ENCODE measurements at places on chromosomes 4 and X.

DNA sequence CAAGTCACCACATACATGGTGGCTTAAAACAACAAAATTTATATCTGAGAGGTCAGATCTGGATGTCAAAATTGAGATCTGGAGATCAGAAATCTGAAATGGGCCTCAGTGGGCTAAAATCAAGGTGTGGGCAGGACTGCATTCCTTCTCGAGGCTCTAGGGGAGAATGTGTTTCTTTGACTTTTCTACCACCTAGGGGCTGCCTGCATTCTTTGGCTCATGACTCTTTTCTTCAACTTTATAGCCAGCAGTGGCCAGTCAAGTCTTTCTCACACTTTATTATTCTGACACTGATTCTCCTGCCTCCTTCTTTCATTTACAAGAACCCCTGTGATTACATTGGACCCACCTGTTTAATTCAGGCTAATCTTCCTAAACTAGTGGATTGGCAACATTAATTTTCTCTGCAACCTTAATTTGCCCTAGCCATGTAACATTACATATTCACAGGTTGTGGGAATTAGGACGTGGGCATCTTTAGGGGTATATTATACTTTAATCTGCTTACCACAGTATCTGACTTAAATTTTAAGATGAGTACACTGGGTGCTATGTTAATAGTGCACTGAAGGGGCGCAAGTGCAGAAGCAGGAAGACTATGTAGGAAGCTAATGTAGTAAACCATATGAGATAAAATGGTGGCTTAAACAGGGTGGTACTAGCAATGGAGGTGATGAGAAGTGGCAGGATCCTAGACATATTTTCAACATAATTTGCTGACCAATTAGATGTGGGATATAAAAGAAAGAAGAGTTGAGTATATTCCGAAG, 188.0 kb downstream of the SLC4A4 start:
- DNase-seq: no peak

DNA sequence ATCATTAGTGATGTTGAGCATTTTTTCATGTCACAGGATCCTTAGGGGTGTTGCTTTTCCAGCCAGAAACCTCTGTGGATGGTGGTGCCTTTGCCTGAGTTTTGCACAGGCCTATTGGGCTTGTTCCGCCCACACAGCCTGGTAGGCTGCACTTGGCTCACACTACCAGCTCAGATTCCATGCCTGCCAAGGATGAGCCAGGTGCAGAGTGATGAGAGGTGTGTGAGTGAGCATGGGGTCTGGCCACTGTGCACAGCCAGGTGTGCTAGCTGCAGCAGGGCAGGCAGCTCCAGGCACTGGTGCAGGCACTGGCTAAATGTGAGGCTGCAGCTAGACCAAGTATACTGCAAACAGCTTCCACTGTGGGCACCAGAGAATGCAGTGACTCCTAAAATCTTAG, 341.6 kb downstream of the FSTL5 start:
- DNase-seq: no peak

DNA sequence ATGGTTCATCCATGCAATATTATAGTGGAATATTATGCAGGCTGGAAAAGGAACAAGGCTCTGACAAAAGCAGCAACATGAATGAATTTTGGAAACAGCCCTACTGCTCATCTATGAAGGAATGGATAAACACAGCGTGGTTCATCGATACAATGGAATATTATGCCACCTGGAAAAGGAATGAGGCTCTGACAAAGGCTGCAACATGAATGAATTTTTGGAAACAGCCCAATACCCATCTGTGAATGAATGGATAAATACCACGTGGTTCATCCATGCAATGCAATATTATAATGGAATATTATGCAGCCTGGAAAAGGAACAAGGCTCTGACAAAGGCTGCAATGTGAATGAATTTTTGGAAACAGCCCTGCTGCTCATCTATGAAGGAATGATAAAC, 160.4 kb downstream of the CRLF2 start:
- no peak for DNase-seq

- no peak for DNase-seq
Measured at GRCh38 chr4:157837071-157837703, 335.6 kb downstream of the GASK1B start.

GRCh38 chr4:155966731-155967395, 13.2 kb upstream of the CTSO start:
- no peak for DNase-seq

GRCh38 chrX:134431894-134432293, 28.1 kb upstream of the HPRT1 start:
- no peak for DNase-seq

- no peak for DNase-seq
Measured at GRCh38 chr4:111362941-111363361, 740.1 kb upstream of the PITX2 start.

GRCh38 chr4:124450851-124451250, 261.7 kb downstream of the ANKRD50 start:
- no peak for DNase-seq

GRCh38 chrX:153688911-153689590, 1.3 kb downstream of the SLC6A8 start:
- DNase-seq: no peak

- DNase-seq: no peak
Measured at GRCh38 chrX:24760363-24761000, 66.8 kb downstream of the POLA1 start.

DNA sequence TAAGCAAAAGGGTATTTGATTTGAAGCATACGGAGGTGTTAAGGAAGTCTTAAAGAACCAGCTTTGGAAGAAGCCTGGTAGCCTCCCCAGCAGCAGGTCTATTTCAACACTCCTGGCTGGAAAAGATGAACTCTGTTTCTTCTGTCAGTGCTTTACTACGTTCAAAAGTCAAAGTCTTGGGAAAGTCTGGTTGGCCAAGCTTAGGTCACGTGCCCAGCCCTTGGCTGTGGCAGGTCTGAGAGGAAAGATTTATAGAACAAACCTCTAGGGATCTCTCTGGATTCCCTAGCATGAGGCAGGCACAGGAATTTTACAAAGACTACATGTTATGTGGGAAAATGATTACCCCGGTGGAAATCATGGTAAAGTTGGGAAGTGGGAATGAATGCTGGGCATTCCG, 8.6 kb upstream of the ARHGAP10 start:
- no peak for DNase-seq

- no peak for DNase-seq
Measured at GRCh38 chr4:10197952-10198351, 81.4 kb upstream of the WDR1 start.

DNA sequence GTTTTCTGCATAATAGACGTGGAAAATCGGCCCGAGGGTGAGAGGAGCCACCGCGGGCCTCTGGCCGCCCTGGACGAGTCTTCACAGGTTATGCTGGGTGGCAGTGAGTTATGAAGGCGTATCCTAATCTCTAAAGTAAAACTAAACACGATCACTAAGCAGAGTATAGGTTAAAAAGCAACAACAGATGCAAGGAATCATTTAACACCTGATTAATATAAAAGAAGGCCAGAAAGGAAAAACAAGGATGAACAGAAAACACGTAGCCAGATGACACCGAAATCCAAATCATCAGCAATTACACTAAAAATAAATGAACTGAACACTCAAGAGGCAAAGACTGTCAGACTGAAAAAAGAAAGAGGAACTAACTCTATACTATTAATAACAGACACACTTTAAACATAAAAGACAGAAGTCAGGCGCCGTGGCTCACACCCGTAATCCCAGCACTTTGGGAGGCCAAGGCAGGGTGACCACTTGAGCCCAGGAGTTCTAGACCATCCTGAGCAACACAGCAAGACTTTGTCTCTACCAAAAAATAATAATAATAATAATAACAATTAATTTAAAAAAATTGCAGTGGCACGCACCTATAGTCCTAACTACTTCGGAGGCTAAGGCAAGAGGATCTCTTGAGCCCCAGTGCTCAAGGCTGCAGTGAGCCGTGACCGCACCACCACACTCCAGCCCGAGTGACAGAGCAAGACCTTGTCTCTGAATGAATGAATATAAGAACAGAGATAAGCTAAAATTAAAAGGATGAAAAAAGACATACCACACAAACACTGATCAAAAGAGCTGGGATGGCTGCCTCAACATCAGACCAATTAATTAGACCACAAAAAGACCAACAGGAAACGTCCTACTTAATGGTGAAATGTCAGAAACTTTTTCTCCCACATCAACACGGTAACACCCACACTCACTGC, 30.0 kb downstream of the CTBP1 start:
- peak; percentile 3 for DNase-seq

GRCh38 chrX:9825966-9826365, 39.7 kb downstream of the SHROOM2 start:
- DNase-seq: no peak

DNA sequence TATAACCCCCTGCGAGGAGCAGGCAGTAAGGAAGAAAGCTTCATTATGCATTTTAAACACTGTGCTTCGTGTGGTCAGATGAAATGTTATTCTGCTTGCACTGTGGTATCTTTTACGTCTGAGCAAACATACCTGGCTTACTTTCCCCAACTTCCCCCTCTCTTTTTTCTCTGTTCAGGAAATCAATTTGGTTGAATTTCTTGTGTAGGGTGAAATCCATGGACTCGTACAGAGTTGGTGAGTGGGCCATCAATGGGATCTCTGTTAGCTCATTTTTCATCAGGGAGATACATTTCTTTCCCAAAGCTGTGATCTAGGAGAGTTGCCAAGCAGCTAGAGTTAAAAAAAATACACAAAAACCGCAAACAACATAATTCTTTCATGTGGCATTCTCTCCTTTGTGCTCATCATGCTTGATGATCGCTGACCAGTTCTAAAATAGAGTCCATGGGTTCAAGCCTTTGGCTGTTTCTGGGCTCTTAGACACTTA, 98.5 kb downstream of the FRAS1 start:
- DNase-seq: no peak

- DNase-seq: no peak
Measured at GRCh38 chr4:634599-634985, 9.2 kb downstream of the PDE6B start.

- DNase-seq: no peak
Measured at GRCh38 chr4:107996949-107997788, 7.5 kb downstream of the HADH start.

DNA sequence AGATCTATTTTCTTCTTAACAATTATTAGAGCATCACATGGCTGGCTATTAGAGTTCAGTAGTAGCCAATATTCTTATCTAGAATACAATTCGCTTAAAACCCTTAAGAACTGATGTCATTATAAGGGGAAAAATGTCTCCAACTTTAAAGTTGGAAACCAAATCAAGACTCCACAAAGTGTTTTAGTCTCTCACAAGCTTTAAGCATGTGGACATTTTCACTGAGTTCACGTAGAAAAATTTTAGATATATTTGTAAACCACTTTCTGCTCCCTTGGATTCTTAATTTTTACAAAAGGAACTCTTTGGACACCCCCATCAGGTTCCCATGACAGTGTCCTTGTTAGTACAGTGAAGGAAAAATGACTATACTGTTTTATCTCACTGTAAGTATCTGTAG, 123.9 kb upstream of the NAP1L5 start:
- no peak for DNase-seq

DNA sequence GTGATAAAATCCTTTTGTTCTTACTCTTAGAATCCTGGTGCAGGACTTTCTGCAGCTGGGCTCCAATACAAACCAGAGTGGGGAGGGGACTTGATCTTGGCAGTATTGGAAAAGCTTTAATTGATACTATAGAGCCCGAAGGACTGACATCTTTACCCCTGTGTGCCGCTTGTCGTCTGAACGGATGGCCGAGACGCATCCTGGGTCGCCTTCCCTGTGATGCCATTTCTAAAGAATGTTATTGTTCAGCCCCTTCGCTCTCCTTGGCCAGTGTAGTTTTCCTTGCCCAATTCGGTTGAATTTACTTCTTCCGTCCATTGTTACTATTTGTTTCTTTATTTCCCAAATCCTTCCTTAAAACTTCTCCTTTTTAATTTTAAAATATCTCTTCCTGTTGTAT, 80.9 kb downstream of the CLDN34 start:
- DNase-seq: no peak

DNA sequence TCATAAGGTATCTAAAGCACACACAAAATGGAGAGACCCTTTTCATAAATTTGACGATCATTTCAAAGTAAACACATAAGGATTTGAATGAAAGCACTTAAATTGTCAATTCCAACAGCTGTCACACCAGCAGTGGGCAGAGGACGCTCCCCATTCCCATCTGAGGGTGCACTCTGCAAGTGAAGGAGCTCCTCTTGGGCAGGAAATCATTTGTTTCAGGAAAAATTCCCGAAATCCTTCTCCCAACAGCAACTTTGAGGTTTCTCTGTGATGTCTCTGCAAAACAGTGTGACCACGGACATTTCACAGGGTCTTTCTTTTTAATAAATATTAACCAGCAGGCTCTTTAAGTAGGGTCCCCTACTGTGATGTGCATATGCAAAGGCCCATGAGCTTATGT, 111.0 kb downstream of the EPHA5 start:
- no peak for DNase-seq

DNA sequence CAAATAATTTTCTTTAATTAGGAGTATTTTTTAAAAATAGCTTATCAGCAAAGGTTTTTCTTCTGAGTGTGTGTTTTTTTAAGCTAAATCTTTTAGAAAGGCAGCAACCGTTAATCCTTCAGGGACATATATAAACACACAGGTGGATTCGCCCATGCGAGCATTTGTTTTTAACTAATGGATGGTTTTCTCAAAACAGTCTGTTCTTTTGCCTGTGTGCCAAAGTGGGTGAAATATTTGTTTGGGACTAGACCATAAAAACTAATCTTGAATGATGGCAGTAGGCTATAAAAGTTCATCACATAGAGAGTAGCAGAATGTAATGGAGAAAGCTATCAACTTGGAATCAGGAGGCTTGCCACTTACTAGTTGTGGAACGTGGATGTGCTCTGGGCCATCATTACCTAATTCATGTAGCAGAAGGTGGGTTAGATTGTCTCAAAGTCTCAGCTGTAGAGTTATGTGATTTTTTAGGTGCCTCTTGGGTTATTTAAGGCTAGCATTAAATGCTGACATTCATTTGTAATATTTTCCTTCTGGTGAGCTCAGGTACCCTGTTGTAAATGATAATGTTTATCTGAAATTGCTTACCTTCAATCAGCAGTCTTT, 7.4 kb upstream of the TAPT1 start:
- DNase-seq: no peak

DNA sequence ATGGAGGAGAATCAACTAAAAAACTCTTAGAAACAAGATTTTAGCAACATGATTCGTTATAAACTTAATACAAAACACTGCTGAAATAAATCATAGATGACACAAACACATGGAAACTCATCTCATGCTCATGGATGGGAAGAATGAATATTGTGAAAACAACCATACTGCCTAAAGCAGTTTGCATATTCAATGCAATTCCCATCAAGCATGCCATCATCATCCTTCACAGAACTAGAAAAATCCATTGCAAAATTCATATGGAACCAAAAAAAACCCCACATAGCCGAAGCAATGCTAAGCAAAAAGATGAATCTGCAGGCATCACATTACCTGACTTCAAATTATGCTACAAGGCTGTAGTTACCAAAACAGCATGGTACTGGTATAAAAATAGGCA, 1015.8 kb upstream of the GRIA3 start:
- DNase-seq: no peak

DNA sequence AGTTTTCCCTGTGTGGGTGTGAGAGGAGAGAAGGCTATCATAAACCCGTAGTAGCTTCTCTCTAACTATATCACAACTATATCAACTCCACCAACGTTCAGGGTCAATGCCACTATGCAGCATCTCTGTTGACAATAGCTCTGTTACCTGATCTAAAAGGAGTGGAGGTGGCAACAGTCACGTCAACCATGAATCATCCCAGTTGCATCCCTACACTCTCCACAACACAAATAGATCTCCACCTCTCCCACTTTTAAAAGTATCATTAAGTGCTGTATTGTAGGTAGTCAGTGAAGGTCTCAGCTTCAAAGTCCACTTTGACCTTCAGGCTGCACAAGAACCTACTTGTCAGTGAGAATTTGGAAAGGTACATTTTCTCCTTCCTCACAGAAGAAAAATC, 600.5 kb upstream of the GRIA3 start:
- no peak for DNase-seq

GRCh38 chr4:109022961-109023360, 260.1 kb upstream of the ETNPPL start:
- no peak for DNase-seq
